CD4-positive, alpha-beta T cell treated with Interleukin-6 at 100 ng/mL for 8 hours (primary cell): ENCODE measurements at places on chromosomes 3 and 15.

DNA sequence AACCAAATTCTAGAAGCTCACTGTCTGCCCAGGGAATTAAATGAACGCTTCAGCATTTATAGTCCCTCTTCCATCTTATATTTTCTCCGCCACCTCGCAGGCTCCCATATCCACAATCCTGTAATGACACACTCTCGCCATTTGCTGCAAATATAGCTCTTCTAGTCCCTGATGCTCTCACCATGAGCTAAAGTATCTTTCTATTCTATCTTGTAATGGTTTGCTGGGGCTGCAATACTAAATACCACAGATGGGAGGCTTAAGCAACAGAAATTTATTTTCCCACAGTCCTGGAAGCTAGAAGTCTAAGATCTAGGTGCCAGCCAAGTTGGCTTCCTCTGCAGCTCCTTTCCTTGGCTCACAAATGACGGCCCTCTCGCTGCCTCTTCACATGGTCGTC, 106.9 kb upstream of the NPHP3 start:
- no peak for DNase-seq

- no peak for DNase-seq
Measured at GRCh38 chr15:81887912-81888311, 157.9 kb downstream of the MEX3B start.

DNA sequence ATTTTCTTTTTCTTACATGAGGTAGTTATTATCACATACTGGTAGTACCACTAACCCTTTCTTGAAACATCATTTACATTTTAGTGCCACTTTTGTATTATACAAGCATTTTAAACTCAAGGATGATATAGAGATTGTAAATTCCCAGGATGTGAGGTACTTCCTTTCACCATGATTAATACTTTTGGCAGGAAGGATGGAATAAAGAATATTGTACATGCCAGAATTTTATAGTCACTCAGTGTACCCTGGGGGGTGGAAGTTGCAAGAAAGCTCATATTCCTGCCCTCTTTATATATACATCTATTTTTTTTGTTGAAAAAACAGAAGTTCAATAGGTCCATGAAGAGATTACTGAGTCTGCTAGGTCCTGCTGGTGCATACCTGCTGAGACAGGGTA, 141.0 kb upstream of the PLSCR5 start:
- DNase-seq: no peak

DNA sequence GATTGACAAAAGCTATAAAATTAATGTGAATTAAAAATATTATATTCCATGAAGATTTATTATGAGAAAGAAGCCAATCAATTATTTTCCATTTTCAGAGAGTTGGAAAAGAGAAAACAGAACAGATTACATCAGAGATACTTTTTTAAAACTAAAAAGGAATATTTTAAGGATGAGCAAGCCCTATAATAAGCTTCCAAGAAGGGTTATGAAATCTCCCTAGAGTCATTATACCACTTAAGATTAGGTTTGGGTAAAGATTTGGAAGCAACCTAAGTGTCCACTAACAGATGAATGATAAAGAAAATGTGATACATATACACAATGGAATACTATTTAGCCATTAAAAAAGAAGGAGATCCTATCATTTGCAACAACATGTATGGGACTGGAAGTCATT, 51.6 kb upstream of the FSIP1 start:
- no peak for DNase-seq

DNA sequence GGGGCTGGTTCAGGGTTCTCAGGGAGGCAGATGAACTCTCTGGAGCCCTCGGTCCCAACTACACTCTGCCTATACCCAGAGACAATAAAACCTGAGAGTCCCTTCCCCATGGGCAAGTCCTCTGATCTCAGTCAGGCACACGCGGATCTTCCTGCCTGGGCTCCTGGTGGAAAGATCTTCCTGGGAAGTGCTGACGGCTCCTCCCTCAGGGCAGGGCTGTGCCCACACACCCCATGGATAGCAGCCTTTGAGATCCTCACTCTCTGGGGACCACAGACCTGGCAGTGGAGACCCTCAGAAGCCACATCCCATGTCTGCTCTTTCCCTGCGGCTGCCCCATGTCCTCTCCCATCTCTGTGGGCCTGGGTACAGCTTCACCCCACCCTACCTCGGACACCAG, 10.4 kb downstream of the SH2D7 start:
- no peak for DNase-seq

DNA sequence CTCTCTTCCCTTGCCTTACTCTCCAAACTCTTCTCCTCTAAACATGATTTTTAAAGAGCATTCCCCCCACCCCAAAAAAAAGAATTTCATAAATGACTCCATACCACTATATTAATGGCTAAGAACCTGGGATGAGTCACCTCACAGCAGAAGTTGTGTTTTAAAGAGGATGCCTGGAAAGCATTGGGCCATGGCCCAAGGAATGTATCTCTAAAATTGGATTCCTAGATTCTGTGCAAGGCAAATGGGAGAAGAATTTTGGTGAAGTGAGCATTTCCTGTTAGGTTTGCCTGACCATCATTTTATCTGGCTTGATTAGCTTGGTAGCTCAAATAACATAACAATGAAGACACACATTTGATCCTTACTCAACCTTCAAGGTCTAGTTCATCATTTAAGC, 251.4 kb downstream of the NR1D2 start:
- DNase-seq: no peak

- DNase-seq: no peak
Measured at GRCh38 chr3:109718850-109719249, 381.5 kb upstream of the DPPA4 start.

DNA sequence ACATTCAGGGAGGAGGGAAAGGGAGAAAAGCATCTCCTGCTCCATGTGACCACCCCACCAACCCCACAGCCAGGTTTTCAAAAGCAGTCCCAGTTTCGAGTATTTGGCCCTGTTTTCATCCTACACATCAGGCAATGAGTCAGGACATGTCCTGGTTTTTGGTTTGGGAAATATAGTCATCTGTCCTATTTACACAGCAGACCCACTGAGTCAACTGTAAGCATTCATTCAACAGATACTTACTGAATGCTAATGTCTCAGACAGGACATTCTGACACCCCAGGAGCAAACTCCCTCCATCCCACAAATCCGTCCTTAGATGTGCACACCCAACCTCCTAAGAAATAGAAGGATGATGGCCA, 32.9 kb downstream of the IGDCC3 start:
- no peak for DNase-seq

DNA sequence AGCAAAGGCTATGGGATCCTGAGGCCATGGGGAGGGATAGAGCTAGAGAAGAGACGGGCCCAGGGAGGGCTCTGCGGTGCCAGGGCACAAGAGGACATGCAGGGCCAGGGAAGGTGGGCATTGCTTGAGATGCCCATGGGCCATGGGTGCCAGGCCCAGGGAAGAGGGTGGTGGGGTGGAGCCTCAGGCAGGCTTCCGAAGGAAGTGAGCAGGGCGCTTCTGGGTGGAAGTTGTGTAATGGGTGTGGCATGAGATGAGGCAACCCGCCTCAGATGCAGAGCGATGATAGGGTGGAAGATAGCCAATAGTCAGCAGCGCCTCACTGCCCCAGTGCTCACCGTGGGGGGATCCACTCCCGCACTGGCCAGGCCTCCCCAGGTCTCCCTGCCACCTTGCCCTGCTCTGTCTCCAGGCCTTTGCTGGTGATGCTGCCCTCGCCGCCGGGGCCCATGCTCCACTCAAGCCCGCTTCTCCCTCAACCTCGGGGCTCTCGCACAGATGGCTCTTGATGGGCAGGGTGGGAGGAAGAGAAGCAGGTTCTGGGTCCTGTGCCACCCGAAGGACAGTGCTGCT, 51.4 kb downstream of the DNAJB8 start:
- DNase-seq: no peak

GRCh38 chr15:46543626-46544025, 908.8 kb downstream of the SQOR start:
- no peak for DNase-seq

GRCh38 chr3:46934072-46934471, 42.5 kb downstream of the CCDC12 start:
- DNase-seq: no peak

DNA sequence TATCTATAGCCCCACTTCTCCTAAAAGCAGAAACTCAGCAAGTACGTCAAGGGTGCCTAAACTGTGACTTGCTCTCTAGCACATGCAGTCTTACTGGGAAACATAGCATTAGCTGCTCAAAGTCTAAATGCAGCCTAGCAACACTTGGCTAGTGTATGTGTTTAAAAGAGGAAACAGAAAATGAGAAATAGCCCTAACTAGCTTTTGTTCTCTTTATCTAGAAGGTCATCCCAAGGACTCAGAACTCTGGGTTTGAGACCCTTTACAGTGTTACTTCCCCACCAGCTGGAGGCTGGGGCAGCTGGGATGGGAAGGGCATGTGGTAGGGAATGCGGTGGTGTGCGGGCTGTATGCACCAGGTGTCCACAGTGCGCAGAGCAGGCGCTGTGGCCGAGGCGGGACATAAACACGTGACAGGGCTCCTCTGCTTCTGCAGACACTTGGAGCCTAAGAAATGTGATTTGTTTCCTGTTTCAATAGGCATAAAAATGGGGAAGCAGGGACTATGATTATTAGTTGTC, 13.3 kb downstream of the ETV5 start:
- no peak for DNase-seq

DNA sequence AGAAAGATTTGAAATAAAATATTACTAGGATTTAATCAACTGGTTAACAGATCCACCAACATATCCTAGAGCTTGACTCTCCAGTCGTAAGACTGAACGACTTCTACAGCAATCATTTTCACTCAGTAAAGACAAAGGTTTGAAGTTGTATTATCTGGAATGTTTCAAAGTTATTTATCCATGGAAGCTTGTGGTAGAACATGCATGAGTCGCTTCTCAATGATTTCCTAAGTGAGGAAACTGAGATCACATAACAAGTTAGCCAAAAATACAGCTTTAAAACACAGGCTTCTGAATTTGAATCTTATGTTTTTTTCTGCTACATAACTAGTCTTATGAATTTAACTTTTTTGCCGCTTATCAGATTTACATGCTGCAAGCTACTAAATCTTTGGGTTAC, 241.8 kb downstream of the FOXP1 start:
- no peak for DNase-seq

GRCh38 chr3:99761415-99762165, 56.1 kb upstream of the CMSS1 start:
- DNase-seq: no peak

DNA sequence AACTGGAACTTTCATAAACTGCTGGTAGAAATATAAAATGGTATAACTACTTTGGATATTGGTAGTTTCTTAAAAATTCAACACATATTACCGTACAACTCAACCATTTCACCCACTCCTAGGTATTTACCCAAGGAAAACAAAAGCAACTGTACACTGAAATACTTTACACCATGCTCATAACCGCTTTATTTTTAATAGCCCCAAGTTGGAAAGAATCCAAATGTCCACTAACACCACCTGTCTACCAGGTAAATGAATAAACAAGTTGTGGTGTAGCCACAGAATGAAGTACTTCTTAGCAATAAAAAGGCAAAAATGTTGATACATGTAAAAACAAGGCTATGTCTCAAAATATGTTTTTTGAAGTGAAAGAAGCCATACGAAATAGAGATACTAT, 215.9 kb upstream of the PEX5L start:
- no peak for DNase-seq

DNA sequence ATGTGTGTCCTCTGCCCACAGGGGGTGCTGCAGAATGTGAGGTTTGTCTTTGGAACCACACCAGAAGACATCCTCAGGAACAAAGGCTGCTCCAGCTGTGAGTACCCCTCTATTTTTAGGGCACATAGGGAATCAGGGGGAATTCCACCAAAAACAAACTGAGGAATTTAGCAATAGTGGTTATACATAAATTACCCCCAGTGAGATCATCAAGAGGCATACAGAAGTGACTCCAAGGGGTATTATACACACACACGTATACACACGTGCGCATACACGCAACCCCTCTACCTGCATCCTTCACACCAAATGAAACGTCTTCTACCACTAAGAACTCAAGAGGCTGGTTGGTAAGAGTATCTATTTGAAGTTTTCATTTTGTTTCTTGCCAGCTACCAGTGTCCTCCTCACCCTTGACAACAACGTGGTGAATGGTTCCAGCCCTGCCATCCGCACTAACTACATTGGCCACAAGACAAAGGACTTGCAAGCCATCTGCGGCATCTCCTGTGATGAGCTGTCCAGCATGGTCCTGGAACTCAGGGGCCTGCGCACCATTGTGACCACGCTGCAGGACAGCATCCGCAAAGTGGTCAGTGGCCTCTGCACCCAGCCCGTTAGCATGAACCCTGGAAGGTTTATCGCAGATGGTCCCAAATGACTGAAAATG, 2.9 kb downstream of the THBS1 start:
- peak; percentile 8 for DNase-seq

DNA sequence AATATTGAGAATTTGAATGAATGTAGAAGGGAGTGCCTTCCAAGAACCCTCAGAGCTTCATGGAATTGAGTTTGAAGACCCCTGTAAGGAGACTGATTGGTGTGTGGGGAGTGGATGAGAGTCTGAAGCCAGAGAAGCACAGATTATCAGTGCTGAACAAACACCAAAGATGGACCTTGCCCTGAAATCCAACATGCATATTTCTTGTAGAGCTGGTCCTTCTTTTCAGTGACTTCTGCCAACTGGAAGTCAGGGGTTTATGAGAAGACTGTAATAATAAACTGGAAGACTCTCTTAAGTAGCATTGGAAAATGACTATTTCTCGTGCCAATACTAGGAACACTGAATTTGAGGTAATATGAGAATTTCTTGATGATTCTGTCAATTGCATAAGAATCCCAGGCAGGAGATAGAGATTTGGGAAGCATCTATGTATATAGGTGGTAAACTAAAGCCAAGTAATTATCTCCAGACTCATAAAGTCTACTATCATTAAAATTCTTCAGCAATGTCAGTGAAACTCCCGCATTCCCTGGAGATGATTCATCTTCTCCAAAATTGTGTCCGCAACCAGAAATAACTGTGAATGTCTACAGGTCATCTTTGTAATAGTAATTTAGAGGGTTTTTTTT, 213.8 kb downstream of the IL5RA start:
- DNase-seq: no peak

- DNase-seq: no peak
Measured at GRCh38 chr3:45896956-45897355, 10.6 kb downstream of the CCR9 start.

DNA sequence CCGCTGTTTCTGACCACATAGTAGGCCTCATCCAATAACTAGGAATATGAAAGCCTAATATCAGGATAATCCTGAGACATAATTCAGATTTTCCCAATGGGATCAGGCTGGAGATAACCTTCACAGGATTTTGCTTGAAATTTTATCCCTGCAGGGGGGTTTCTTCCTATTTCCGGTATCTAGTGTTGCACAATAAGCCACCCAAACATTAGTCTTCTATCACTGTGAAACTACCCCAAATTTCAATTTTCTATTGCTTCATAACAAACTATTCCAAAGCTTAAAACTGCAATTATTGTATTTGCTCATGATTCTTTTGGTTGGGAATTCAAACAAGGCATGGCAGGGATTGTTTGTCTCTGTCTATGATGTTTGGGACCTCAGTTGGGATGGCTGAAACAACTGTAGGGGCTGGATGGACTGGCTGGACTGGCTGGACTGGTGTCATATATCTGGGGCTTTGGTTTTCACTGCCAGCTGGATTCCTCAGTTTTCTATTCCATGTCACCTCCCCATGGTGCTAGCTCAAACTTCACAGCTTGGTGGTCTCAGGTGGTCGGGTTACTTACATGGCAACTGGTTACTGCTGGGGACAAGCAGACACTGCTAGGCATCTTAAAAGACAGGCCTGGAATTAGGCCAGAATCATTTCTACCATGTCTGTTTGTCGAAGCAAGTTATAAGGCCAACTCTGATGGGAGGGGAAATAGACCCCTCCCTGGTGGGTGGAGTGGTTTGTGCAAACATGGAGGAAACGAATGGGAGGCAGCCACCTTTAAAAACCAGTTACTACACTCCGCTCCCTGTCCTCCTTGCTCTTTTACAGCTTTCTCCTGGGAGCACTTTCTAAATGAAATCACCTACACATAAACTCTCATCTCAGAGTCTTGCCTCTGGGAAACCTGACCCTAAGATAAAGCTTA, 88.2 kb upstream of the STT3B start:
- no peak for DNase-seq
